ENCODE measurements at places on chromosomes 12 and 14.
A peak's percentile ranks its signal among the peaks of the same experiment; 100 is the strongest.

GRCh38 chr12:115209230-115209629 lies 525.3 kb upstream of the TBX3 start:
- DNase-seq, result no peak

DNA sequence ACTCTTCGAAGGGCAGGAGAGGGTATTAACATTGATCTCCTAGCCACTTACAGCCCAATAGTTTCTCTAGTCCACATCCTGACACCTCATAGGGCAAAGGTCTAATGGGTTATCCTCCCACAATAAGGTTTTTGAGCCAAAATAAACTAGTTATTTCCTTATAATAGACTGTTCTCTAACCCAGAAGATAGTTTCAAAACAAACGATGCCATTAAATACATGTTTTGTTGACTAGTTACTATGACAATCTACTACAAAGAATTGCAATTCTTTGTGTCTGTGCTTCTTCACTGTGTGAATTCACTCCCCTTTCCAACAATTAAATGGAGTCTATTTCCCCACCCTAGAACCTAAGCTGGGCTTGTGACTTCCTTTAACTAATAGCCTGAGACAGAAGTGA lies 6.4 kb upstream of the ACTR10 start:
- DNase-seq, result no peak

- DNase-seq, result no peak
These were observed 1.2 kb downstream of the ESRRB start for GRCh38 chr14:76376878-76377734.

DNA sequence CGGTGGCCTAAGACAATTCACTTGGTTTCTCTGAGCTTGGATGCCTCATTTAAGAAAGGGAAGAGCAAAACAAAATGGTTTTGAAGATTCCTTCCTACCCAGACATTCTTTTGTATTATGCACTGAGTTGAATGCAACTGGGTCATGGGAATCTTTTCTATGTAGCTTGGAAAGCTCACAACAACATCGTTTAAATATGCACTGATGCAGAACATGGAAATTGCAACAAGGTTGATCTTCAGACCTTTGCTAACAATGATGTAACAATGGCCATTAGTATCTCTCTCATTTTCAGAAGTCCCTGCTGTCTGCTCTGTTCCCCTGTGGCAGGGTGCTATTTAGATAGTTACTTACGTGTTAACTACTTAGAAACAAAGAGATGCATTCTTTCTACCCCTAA lies 30.1 kb upstream of the IGF1 start:
- DNase-seq, result no peak

DNA sequence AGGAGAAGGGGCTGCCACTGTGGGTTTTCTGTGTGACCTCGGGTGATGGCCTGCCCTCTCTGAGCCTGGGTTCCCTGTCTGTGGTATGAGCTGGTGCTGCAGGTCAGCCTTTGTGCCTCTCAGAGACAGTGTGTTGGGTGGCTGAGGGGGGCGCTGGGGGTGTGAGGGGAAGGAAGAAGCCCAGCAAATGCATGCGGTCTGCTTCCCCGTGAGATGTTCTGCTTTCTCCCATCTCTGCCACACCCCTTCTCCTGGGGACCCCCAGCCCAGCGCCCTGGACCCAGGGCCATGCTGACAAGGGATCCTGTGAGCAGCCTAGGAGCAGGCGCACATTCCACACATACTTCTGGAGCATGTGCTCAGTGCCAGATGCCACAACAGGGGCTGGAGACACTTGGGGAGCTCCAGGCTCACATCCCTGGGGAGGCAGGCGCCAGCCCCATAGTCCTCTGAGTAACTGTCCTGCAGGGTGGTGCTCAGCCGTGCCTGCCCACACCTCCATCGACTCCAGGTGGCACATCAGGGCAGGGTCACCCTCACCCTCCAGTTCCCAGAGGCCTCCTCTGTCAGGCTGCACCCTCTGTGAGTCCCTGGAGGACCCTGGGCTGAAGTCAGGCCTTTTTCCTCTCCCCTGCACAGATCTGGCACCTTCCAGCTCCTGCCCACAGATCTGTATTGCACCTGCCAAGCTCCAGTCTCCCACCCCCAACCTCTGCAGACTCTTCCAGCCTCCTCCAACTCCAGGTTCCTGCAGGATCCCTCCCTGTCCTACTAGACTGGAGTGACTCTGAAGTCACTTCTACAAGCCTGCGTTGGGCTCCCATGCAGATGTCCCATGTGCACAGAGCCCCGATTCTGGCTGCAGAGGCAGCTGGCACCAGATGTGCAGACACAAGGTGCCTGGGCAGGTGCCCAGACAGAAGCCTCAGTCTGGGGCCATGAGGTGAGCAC lies 205.6 kb downstream of the KIF26A start:
- DNase-seq, result no peak

DNA sequence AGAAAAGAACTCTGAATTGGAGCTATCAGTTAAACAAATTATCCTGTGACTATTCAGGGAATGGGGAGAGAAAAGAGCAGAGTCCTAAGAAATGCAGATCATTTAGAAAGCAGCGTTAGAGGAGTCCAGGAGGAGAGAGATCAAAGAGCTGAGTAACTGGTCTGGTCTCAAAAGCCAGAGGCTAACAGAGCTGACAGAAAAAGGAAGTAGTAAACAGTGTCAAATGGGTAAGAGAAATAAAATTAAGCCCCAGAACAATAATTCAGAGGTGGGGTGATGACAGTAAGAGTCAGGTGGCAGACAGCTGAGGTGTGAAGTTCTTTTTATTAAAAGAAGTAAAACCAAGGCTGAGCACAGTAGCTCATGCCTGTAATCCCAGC lies 19.3 kb downstream of the GXYLT1 start:
- no peak for DNase-seq

DNA sequence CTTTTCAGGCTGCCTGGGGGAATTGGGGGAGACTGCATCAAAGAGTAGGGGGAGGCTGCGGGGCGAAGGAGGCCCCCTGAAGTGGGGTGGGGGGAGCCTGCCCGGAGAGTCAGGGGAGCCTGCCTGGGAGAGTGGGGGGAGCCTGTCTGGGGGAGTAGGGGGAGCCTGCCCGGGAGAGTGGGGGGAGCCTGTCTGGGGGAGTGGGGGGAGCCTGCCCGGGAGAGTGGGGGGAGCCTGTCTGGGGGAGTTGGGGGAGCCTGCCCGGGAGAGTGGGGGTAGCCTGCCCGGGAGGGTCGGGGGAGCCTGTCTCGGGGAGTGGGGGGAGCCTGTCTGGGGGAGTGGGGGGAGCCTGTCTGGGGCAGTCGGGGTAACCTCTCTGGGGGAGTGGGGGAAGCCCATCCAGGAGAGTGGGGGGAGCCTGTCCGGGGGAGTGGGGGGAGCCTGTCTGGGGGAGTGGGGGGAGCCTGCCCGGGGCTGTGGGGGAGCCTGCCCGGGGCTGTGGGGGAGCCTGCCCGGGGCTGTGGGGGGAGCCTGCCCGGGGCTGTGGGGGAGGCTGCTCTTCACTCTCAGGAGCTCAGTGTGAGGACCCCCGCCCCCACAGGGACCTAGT lies 6.5 kb upstream of the DEGS2 start:
- no peak for DNase-seq

- DNase-seq, result no peak
These were observed 83.9 kb downstream of the FUT8 start for GRCh38 chr14:65496178-65496993.

DNA sequence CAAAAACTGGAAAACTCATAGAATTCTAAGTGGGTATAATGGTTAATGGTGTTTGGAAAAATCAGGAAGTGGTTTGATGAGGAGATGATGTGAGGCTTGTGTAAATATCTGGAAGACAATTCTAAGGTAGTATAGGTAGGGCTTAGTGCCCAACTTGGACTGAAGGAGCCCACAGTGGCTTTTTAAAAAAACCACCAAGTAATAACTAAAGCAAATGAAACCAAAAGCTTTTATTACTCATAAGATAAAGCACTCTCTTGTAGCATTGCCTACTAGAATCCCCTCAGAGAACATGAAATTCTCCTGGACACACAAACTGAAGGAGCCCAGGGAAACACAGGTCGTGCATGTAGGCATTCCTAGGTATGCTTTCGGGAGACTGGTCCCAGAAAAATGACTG lies 324.5 kb downstream of the NELL2 start:
- DNase-seq, result no peak

DNA sequence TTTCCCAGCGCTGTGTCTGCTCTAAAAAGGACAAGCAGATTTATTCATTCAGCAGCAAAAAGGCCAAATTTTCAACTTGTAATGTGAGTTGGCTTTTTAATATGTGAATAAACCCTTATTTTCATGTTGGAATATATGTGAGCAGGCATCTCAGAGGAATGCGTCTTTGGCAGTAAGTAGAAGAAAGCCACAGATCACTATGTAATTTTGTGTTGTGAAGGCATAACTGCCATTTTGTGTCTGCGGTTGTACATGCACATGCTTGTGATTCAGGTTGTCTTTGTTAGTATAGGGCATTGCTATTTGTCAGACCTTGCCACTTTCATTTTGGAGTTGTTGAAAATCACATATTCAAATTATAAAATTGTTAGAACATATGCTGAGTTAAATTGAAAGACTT lies 398.8 kb upstream of the RGS6 start:
- no peak for DNase-seq

- DNase-seq, result no peak
These were observed 4.2 kb downstream of the DAZAP2 start for GRCh38 chr12:51242876-51243275.

GRCh38 chr14:51534610-51535011 lies 117.1 kb upstream of the FRMD6 start:
- DNase-seq, result no peak

DNA sequence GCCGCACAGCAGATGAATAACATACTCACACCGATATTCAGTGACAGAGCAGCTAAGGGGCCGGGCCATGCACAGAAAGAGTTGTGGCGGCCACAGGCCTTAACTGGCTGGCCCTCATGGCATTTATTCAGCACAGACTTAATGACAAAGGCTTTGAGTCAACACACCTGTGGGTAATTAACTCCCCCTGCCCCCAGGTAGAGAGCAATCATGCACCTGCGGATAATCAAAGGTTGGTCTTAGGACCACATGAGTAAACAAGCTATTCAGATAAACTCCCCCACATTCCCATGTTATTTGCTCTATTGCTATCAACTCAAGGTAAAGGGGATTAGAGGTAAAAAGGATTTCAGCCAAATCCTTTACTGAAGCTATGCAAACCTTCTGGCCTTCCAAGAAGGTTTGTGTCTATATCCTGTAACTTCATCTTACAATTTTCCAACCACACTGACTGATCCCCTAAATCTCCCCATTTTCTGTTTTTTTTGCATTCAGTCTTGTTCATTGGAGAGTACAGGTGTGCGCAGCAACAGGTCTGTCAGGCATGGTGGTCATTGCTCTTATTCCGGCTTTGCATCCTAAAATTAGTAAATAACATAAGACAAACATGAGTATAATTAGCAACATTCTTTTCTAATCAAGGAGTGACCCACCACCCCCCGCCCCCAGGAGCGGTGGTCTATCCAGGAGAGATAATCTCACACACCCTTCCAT lies 16.9 kb upstream of the BLTP3B start:
- no peak for DNase-seq

- DNase-seq, result no peak
These were observed 34.8 kb upstream of the RCOR1 start for GRCh38 chr14:102557434-102558226.

- DNase-seq, result no peak
These were observed 69.8 kb downstream of the RERG start for GRCh38 chr12:15151161-15152091.

GRCh38 chr14:87745507-87746118 lies 247.4 kb downstream of the GALC start:
- DNase-seq, result peak; percentile 63

GRCh38 chr14:34872822-34873588 lies 2.2 kb downstream of the BAZ1A start:
- no peak for DNase-seq

- no peak for DNase-seq
These were observed 22.9 kb upstream of the DHRS7 start for GRCh38 chr14:60188115-60188514.

DNA sequence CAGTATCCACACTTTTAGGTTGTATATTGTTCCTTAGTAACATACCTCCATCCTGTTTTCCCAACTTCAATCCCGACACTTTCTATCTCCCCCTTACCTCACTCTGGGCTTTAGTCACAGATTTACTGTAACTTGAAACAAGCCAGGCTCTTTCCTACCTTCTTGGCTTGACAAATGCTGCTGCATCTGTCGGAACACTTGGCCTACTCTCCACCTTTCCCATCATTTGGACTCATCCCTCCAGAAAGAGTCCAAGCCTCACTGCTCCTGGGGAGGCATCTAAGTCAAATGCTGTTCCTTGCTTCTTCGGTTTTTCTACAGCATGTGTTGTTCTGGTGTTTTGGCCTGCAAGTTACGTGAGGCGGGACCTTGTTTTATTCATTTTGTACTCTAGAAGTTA lies 142.4 kb downstream of the DACT1 start:
- DNase-seq, result no peak

GRCh38 chr14:90659156-90659555 lies 157.1 kb downstream of the TTC7B start:
- no peak for DNase-seq

GRCh38 chr14:21543963-21544362 lies 17.8 kb upstream of the SALL2 start:
- DNase-seq, result no peak

GRCh38 chr12:69608114-69608513 lies 2.6 kb downstream of the LRRC10 start:
- no peak for DNase-seq

DNA sequence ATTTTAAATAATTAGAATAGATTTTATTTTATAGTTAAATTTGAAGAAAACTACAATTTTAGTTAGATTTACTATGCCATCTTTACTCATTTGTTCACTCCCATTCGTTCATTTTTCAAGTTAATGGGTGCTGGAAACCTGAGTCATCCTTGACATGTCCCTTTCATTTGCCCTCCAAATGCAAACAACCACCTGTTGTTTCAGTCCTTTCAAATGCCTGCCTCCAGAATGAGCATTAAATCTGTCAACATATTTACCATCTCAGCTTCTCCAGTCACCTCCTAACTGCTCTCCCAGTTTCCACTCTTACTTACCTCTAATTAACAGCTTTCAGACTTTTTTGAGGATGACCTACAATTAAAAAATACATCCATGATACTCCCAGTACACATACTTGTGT lies 375.5 kb downstream of the RAD51B start:
- DNase-seq, result no peak

- no peak for DNase-seq
These were observed 114.2 kb upstream of the MDM1 start for GRCh38 chr12:68446384-68446783.

- no peak for DNase-seq
These were observed 199.5 kb upstream of the SFSWAP start for GRCh38 chr12:131511391-131511802.

DNA sequence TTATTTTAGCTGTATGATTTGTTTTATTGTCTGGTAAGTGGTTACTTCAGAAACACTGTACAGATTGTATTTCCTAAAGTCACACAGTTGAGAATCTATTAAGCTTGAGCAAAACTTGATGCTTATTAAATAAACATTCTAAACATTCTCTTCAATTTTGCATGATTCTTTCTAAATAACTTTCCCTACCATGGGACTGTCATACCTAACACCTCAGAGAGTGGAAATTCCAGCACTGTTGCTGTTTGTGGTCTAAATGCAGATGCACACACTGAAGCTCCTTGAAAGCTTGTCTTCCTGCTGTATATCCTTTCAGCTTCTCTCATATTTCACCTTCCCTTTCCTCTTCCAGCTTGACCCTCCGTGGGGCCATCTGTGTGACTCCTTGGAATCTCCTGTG lies 392.0 kb downstream of the LRIG3 start:
- DNase-seq, result no peak
